GM23248 (cell line): ENCODE measurements at places on chromosomes 6 and 20.
A peak's percentile ranks its signal among the peaks of the same experiment; 100 is the strongest.

GRCh38 chr6:100346828-100347227 lies 117.9 kb downstream of the SIM1 start:
- DNase-seq, result peak; percentile 86

GRCh38 chr6:44004136-44004535 lies 123.1 kb downstream of the MRPL14 start:
- DNase-seq, result no peak

- no peak for DNase-seq
Observed at GRCh38 chr6:33624856-33625255, 3.7 kb downstream of the ITPR3 start.

GRCh38 chr20:19598117-19598850 lies 159.8 kb upstream of the RIN2 start:
- DNase-seq, result no peak

DNA sequence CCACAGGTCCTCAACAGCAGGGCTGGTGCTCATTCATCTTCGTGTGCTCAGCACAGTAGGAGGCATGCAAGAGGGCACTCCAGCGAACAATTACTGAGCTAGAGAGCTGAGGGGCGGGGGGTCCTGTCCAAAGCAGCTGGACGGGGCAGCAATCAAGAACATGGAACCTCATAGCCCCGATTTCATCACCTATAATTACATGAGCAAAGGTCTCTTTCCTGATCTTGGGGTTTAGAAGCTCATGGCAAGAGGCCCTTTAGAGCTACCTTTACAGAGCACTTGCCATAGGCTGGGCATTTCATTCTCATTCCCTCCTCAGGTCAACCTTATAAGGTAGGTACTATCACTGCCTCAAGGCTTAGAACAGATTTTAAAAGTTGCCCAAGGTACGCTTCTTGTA lies 10.4 kb downstream of the MOCS1 start:
- DNase-seq, result no peak

DNA sequence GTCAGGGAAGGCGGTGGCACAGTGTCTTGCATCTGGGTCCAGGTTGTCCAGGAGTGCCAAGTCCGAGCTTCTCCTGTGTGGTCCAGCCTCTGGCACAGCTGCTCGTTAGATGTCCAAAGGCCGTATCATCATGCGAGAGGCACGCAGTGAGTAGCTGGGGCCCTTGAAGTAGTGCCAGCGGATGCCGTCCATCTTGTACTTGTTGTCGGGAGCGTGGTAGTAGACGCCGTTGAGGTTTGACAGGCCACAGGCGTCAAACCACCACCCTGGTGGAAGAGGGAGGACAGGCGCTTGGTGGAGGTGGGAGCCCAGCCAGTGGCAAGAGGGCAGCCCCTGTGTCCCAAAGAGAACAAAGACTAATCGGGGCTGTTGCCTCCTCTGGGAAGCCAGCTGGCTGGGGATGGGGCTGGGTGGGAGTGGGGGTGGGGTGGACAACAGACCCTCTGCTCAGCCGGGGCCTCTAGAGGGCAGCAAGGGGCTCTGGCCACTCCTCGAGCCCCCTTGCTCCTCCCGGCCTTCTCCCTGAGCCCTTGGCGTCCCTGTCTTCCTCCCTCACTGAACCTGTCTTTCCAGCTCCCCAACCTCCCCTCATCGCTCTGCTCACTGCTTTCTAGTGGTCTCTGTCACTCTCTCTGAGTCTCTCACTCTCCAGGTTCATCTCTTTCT lies 39.5 kb downstream of the FAM110A start:
- no peak for DNase-seq

DNA sequence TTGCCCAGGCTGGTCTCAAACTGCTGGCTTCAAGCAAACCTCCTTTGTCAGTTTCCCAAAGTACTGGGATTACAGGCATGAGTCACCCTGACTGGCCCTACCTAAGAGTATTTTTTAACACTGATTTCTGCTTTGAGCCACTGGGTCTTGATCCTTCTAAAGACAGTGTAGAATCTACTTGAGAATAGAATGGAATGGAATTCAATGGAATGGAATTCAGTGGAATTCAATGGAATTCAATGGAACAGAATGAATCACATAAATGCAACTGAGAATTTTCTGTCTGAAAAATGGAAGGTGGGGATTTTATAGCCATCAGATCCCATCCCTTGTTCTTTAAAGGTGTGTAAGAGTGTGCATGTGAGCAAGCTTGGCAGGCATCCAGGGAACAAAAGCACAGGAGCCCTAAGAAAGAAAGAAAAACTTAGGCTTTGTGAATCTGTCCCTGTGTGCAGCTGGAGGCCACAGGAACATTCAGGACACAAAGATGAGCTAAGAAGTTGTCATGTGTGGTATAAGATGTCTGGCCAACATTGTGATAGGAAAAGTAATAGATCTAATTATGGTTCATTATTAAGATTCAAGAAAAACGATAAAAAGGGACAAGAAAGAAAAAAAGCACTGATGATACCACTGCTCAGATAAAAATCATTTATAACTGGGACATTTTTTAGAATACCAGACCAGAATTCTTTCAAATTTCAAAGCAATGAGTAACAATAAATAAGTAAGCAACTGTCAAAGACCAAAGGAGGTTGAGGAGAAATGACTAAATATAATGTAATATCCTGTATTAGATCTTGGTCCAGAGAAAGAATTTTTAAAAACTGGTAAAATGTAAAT lies 681.0 kb upstream of the GJE1 start:
- peak; percentile 79 for DNase-seq

DNA sequence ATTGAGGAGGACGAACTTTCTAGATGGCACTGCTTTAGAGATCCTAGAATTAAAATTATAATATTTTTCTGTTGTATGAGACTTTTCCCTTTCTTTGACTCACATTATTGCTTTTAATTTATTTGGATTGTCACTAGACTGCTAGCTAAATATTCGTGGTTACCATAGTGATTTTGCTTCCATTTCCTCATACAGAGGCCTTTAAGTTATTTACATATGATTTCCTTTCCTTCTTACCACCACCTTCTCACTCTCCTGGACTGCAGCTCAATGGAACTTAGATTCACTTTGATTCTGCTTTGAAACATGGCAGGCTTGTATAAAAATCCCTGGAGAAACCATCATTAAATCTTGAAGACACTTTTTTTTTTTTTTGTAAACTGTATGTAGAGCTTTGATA lies 222.9 kb downstream of the LAMA2 start:
- no peak for DNase-seq

DNA sequence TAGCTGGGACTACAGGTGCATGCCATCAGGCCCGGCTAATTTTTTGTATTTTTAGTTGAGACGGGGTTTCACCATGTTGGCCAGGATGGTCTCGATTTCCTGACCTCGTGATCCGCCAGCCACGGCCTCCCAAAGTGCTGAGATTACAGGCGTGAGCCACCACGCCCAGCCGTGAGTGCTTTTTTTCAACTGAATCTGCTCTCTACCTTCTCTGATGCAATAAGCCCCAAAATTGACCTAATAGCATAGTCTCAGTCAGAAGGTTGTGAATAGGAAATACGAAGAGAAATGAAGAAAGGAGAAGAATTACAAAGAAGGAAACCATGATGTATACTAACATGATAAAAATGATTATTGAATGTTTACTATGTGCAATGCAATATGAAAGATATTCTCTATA lies 33.2 kb downstream of the BEND6 start:
- no peak for DNase-seq

- DNase-seq, result peak; percentile 96
Observed at GRCh38 chr6:43972913-43973300, 154.3 kb downstream of the MRPL14 start.

DNA sequence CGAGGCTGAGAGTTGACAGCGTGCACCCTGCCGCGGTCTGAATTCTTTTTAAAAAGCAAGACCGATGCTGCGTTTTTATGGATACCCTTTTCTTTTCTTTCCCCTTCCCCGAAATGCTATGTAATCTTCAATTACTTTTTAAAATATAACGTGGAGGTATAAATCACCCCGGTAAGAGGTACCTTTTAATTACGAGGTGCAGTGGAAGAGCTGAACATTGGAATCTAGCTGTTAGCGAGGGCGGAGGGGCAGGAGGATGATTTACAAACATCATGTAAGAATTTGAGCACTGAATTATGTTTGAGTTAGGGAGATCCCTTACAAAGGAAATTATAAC lies 1.2 kb downstream of the EYA2 start:
- no peak for DNase-seq

DNA sequence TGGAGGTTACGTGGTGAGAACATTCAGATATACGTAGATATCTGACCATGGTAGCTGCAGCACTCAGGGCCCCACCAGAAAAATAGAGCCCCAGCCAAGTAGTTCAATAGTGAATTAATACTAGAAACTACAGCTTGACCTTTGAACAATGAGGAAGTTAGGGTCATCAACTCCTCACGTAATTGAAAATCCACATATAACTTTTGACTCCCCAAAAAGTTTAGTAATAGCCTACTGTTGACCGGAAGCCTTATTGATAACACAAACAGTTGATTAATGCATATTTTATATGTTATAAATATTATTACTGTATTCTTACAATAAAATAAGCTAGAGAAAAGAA lies 117.9 kb downstream of the SNX5 start:
- DNase-seq, result no peak

- peak; percentile 69 for DNase-seq
Observed at GRCh38 chr20:8854571-8854970, 214.3 kb upstream of the PLCB4 start.

GRCh38 chr6:170033666-170034065 lies 257.2 kb downstream of the DLL1 start:
- DNase-seq, result no peak

GRCh38 chr6:166707045-166707444 lies 80.0 kb upstream of the RPS6KA2 start:
- DNase-seq, result peak; percentile 55

GRCh38 chr6:35296931-35297600 lies 552 bp upstream of the DEF6 start:
- no peak for DNase-seq

- DNase-seq, result no peak
Observed at GRCh38 chr6:1606780-1607515, 2.8 kb upstream of the FOXC1 start.

- peak; percentile 95 for DNase-seq
Observed at GRCh38 chr20:45436732-45437485, 21.0 kb downstream of the PIGT start.

- peak; percentile 59 for DNase-seq
Observed at GRCh38 chr6:35165630-35166071, 24.5 kb upstream of the TCP11 start.

GRCh38 chr20:59831916-59832270 lies 101.5 kb downstream of the SYCP2 start:
- DNase-seq, result no peak

GRCh38 chr6:71367756-71368155 lies 79.1 kb downstream of the OGFRL1 start:
- DNase-seq, result no peak

- no peak for DNase-seq
Observed at GRCh38 chr20:8330785-8331695, 199.0 kb downstream of the PLCB1 start.

- DNase-seq, result peak; percentile 82
Observed at GRCh38 chr20:22686097-22686496, 101.7 kb upstream of the FOXA2 start.
